ENCODE measurements at places on chromosomes 3 and 15.

- DNase-seq: no peak
Measured at GRCh38 chr15:69144530-69144929, 15.9 kb upstream of the GLCE start.

DNA sequence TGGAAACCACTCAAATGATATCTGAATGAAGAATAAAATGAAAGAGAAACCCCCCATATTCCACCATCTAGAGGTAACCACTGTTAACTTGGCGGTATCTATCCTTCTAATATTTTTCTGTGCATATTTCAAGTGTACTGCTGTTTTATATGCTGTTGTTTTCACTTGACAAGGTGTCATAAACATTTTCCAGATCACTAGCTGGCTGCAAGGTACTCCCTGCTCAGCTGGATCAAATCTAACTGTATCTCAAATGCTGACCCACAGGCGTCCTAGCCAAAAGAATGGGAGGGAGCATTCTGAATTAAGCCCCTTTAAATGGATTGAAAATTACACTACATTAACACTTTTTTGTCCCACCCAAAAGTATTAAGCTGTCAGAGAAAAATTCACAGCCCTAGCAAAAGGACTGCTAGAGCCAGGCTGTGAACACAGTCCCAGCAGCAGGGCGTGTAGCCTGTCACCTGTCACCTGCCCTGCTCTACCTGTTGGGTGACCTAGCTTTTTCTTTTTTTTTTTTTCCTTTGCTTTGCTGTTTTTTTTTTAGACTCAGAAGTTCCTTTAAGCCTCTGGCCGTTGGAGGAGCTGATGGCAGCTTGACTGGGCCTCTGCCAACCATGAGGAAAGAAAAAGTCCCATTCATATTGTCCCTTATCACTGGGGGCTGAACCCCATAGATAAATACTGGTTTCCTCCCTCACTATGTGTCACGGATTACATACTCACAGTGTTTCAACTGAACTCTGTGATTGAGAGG lies 93.7 kb upstream of the TSC22D2 start:
- DNase-seq: peak; percentile 42

DNA sequence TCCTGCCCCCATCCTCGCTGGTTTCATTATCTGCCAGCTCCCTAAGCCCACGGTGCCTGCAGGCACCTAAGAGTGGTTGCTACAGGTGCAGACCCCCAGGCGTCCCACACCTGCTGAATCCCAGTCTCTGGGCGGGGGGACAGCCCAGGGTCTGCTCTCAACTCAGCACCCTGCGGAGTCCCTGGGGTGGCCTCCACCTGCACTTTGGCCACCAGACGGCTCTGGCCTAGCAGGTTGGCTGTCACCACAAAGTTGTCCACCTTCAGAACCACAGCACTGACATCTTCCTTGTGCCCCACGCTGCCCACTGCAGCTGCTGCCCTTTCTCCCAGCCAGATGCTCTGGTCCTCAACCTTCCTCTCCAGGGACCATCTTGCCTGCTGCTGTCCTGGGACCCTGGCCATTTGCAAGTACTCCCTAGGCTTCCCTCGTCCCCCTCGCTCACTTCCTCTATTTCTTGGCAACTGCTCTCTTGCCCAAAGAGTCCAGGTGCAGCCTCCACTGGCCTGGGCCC lies 34.9 kb upstream of the SNRPA1 start:
- no peak for DNase-seq

DNA sequence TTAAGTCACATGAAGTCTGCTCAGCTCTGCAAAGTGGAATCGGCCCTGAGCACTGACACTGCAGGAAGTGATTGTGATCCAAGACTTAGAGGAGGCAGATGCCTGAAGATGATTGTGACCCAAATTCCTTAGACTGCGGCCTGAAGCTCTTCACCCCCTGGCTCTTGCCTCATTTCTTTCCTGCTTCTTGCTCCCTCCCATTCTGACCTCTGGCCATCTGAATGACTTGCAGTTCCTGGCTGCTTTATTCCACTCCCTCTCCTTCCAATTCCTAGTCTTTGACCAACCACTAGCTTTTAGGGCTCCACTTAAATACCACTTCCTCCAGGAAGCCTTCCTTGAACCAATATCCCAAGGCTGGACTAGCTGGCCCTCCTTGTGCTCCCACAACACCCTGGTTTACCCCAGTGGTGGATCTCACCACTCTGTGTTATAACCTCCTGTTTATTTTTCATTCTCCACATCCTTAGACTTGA lies 9.9 kb upstream of the EPB42 start:
- DNase-seq: no peak

DNA sequence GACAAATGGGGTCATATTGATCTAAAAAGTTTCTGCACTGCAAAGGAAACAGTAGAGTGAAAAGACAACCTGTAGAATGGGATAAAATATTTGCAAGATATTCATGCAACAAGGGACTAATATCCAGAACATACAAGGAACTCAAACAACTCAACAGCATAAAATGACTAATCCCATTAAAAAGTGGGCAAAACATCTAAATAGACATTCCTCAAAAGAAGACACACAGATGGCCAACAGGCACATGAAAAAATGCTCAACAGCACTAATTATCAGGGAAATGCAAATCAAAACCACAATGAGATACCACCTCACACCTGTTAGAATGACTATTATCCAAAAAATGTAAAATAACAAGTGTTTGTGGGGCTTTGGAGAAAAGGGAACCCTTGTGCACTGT lies 8.8 kb downstream of the SLC12A8 start:
- DNase-seq: no peak

GRCh38 chr3:60774617-60775016 lies 476.6 kb downstream of the FHIT start:
- no peak for DNase-seq

DNA sequence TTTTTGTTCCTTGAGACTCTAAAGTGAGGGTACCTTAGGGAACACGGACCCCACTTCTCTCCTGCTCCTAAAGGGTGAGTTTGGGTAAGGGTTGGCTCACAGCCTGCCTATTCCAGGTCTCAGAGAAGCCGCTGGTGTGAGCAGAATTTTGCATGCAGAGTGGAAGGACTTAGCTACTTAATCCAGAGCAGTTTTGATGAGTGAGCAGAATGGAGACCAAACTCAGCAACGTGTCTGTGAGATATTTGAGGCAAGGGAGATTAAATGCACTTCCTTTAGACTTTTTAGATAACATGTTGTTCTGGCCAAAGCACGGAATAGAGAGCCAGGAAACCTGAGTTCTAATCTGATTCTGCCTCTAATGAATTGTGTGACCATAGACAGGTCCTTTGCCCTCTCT lies 5.1 kb downstream of the SLC24A1 start:
- no peak for DNase-seq

- peak; percentile 78 for DNase-seq
Measured at GRCh38 chr3:171772427-171773056, 37.7 kb downstream of the PLD1 start.

DNA sequence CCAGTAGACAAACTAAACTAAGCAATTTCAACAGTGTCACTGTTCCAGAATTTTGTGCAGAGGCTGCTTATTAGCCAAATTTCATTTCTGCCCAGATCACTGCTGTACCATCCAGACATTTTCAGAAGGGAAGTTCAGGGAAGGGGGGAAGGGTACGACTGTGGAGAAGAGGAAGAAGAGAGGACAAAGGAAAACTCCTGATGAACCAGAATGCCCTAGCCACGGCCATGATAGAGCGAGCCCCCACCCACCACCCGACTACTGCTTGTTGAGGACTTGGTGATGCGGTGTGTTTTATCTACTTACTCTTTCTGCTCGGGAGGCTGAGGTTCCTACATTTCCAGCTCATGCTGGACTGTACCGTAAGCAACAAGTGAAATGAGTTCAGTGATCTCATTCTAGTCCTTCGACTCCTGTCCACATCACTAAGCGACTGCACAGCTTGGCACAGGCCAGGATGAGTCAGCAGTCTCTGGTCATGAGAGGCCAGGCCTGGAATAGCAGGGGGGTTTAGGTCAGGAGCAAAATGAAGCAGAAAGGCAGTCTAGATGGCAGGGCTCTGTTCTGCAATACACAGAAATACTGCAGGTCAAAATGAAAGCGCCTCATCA lies 330.8 kb downstream of the TIGIT start:
- DNase-seq: peak; percentile 99

DNA sequence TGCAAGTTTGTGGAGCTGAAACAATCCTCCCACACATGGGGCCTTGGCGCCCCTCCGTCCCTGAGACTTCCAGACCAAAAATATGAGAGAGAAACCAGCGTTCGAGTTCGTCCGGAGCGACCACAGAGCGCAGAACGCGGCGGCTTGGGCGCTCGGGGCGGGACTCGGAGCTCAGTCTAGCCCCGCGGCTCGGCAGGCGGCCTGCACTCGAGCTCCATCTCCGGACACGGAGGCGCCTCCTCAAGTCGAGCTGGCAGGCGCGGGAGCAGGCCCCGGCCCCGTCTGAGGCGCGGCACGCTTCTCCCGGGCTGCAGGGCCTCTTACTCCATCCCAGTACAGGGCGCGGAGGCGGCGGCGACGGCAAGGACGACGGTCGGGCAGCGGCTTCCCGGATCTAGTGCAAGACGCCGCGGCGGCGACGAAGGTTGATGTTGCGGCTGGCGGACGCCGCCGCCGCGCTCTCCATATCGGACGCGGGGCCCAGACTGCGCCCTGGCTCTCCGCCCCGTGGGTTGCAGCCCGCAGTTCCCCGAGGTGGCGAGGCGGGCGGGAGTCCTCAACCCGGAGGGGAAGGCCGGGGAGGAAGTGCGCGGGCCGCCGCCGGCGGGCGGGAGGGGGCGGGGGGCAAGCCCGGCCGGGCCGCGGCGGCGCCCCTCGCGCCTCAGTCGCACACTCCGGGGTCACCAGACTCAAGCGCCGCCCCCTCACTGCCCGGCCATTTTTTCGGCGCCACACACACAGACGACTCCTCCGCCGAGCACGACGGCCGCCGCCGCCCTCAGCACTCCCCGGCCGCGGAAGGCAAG lies 674 bp downstream of the MSL2 start:
- DNase-seq: peak; percentile 78

GRCh38 chr15:29382862-29383261 lies 113.2 kb upstream of the NSMCE3 start:
- DNase-seq: no peak

- DNase-seq: peak; percentile 56
Measured at GRCh38 chr3:168040607-168041208, 55.0 kb downstream of the GOLIM4 start.

- peak; percentile 84 for DNase-seq
Measured at GRCh38 chr15:48064421-48064820, 56.4 kb upstream of the SLC24A5 start.

DNA sequence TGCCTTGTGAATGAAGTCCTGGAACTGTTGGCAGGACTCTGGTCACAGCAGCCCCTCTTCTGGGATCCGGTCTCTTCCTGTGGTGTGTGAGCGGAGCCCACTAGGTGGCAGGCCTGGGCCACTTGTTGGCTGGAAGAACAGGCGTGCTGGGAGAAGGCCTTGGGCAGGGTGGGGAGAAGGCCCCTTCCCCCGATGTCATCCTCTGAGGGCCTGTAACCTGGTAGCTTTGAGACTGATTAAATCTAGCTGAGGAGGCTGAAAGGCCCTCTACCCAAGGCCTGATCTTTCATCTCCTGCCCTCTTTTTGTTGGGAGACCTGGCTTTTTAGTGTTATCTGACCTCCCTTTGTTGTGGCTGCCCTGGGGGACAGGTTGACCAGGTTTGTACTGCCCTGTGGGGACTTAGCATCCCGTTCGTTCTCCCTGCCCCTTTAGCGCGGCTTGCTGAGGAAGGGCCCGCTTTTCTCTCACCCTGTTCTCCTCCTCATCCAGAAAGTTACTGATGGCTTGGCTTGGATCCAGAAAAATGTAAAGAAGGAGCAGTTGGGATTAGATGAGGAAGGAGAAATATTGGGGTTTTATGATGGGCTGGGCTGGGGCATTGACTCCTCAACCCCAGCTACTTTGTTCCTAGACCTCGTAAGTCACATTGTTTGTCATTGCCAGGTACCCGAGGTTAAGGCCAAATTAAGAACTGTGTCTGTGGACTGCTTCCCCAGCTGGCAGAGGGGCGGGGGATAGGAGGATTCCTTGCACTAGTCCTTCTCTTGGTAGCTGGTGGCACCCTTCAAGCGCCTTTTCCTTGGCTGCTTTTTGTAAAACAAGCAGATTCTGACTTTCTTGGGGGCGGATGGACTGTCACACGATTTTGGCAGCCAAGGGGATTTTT lies 48.5 kb downstream of the CHCHD6 start:
- peak; percentile 72 for DNase-seq

DNA sequence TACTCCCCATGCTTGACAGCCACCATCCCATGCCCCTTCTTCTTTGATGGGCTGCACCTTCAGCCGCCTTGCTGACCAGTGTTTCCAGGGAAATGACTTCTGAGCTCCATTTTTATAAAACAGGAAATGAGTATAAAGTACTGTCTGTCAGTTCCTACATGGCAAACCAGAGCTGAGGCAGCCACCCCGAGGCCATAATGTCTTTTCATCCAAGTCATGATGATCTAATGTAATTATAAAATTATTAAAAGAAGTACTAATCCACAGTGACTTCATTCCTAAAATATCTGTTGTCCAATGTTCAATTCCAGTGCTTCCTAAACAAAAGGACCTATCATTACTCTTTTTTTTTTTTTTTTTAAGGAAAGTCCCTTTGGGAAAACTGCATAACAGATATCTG lies 75.2 kb upstream of the HERC1 start:
- no peak for DNase-seq

DNA sequence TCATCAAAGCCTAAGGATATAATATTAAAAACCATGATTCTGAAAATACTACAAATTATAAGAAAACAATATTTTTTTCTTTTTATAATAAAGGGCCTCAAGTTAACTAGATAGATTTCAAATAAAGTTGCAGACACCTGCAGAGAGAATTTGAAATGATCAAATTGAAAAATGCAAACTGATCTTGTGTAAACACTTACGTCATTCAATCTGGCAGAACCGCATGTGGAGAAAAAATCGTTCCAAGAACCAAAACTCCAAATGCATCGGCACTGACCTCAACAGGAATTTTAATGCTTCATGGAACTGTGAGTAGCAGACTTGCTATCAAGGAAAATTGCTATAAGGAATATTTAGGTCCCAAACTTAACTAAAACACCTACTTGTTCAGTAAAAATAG lies 17.2 kb downstream of the CPA3 start:
- peak; percentile 75 for DNase-seq

- peak; percentile 86 for DNase-seq
Measured at GRCh38 chr3:11642431-11643191, 1.1 kb downstream of the VGLL4 start.

DNA sequence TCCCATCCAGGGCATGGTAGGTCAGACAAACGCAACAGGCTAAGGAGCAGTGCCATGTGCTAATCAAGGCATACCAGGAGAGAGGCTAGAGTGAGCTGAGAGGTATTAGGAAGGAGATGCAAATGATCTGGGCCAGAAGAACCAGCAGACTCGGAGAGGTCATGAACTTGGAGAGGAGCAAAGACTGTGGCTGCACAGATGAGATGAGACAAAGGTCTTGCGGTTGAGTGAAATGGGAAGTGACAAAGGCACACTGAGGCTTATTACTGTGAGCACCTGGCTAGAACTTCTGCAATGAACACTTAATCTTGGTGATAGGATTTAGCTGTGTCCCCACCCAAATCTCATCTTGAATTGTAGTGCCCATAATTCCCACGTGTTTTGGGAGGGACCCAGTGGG lies 380.2 kb downstream of the ULK4 start:
- DNase-seq: no peak
